ENCODE measurements at places on chromosomes 4 and X.
A peak's percentile ranks its signal among the peaks of the same experiment; 100 is the strongest.

GRCh38 chr4:163920426-163920825 is 425.9 kb downstream of the TMA16 start:
- DNase-seq, result no peak

DNA sequence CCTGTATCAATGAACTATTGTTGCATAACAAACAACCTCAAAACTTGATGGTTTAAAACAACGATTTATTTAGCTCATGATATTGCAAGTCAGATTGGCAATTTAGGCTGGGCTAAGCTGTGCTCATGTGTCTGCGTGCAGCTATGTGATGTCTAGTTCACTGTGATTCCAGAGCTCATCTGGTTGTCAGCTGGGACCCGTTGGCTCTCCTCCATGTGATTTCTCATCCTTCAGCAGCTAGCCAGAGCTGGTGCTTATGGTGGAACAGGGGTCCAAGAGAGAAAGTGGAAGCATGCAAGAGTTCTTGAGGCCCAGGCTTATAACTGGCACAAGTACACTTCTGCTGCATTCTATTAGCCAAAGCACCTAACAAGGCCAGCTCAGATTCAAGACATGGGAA is 28.8 kb upstream of the TRPC3 start:
- no peak for DNase-seq

- no peak for DNase-seq
These were observed 5.9 kb upstream of the F11 start for GRCh38 chr4:186260117-186260503.

- peak; percentile 42 for DNase-seq
These were observed 1577.0 kb upstream of the TENM3 start for GRCh38 chr4:180665994-180666824.

DNA sequence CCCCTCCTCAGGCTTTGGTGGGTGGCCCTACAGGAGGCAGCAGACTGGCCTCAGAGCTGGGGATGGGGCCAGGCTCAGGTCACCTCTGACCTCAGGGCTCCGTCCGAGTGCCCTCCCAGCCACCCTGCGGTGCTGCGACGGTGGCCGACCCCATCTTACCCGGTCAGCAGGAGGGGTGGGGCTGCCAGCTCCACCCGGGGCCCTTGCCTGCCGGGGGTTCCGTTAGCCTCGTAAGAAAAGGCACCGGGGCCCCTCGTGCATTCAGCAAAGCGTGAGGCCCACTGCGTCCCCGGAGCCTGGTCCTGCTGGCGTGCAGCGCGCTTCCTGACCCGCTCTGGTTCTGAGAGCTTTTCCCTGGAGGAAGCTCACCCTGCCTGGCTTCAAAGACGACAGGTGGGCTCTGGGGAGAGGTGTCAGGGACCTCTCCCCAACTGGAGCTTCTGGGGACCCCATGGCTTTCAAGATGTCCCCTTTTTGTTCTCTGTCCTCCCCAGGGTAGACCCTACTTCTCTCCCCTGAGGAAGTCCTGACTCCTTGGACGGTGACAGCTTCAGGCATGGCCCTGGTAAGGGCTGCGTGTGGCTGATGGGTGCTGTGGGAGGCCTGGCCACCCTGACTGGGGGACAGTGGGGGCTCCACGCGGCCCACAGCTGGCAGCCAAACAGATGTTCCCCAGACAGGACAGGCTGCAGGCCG is 15.9 kb downstream of the FGFRL1 start:
- DNase-seq, result no peak

DNA sequence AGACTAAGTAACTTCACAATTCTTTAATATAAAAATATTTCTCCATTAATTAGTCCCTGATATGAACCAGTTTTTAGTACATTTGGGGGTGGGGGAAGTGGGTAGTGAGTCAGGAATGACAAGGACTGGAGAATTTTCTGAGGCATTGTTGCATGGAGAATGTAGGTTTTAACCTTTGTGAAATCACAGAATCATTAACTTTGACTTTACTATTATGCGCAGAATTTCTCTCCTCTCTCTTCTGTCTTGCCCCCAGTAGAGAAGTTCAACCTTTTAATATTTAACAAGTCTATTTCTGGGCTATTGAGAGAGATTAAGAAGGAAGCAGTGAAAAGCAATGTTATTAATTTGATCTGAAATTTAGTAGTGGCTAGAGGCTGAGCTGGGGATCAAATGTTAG is 597.0 kb downstream of the PCDH18 start:
- DNase-seq, result no peak

DNA sequence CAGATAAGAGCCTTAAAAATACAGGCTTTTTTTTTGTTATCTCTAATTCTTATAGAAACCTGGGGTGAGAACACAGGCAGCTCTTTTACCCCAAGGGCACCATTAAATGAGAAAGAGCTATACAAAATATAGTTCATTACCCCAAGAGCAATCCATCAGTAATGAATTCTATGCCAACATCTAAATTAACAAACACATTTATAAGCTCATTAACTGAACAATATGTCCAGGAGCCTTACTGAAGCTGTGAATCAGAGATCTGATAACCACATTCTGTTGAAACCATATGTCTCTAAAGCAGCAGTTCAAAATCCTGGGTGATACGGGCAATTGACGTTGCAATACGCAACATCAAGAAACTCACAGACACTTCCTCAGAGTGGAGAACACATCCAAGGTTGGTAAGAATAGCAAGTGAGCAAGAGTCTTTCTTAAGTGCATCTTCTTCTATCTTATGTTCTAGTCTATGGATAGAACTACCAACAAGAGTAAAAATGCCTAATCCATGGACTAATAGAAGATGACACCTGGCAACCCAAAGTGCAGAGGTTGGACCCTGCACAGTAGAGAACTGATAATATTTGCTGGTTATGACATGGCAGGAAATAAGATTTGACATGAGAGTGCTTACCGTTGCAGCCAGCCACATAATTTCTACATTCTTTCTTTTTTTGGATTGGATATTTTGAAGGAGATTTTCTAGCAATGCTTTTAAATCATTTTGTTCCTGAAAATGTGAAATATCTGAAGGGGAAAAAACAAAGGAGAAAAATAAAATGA is 449.3 kb downstream of the IL15 start:
- DNase-seq, result no peak

GRCh38 chr4:10456260-10456594 is 999 bp downstream of the ZNF518B start:
- DNase-seq, result no peak

DNA sequence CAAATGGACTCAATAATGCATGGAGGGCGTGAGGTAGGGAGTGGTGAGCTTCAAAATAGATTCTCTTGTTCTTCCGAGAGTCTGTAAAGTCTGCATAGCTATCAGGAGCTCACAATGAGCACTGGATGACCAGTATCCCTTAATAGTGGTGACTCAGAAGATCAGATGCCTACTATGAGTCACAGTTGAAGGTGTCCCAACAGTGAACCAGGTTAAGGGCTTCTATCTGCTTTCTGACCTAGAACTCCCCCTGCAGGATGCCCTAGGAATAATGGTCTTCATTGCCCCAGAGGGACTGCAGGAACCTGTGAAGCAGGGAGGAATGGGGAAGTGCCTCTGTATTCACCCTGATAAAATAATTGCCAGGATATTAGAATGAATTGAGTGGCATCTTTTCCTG is 22.1 kb downstream of the DGKK start:
- no peak for DNase-seq

GRCh38 chr4:177770776-177771175 is 328.5 kb upstream of the AGA start:
- no peak for DNase-seq

GRCh38 chr4:8280158-8280875 is 10.8 kb downstream of the HTRA3 start:
- no peak for DNase-seq

GRCh38 chrX:43880425-43880824 is 1.8 kb downstream of the MAOB start:
- no peak for DNase-seq

- DNase-seq, result no peak
These were observed 102.5 kb downstream of the AMMECR1 start for GRCh38 chrX:110215411-110215810.

DNA sequence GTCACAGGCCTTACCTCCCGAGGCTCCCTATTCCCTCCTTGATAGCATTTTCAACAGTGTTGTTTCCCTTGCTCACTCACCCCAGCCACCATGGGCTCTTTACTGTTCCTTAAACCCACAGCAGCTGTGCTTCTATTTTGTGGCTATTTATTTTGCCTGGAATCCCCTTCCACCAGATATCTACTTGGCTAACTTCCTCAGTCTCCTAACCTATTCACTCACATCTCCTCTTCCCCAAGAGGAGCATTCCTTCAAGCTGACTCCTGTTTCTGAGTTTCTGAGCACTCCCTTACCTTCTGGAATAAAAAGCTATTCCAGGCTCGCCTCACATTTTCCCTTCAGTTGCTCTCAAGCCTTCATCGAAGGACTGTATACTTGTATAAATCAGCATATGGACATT is 50.5 kb downstream of the CXCL1 start:
- DNase-seq, result no peak

- DNase-seq, result peak; percentile 72
These were observed 1.9 kb upstream of the HAUS3 start for GRCh38 chr4:2243681-2244380.

GRCh38 chr4:121714548-121714947 is 17.8 kb upstream of the ANXA5 start:
- no peak for DNase-seq

DNA sequence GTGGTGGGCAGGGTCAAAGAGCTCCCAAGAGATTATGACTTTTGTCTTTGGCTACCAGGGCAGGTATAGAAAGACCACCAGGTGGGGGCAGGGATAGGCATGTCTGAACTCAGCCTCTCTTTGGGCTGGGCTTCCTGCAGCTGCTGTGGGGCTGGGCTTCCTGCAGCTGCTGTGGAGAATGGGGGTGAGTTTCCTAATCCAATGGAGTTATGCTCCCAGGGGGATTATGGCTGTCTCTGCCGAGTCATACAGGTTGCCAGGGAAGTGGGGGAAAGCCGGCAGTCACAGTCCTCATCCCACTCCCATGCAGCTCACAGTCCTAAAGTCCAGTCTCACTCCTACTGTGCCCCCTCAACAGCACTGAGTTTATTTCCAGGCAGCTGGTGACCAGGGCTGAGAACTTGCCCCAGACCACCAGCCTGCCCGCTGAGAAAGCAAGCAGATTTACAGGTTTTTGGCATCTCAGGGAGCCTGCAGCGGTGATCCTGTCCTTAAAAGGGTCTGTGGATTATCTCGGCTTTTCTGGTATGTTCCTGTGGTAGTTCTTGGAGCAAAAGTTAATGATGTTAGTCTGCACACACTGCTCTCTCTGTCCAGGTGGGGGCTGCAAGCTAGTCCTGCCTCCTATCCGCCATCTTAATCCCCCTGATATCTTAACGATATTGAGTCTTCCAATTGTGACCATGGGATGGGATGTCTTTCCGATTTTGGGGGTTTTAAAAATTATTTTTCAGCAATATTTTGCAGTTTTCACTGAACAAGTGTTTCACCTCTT is 133.4 kb downstream of the RTL9 start:
- no peak for DNase-seq

DNA sequence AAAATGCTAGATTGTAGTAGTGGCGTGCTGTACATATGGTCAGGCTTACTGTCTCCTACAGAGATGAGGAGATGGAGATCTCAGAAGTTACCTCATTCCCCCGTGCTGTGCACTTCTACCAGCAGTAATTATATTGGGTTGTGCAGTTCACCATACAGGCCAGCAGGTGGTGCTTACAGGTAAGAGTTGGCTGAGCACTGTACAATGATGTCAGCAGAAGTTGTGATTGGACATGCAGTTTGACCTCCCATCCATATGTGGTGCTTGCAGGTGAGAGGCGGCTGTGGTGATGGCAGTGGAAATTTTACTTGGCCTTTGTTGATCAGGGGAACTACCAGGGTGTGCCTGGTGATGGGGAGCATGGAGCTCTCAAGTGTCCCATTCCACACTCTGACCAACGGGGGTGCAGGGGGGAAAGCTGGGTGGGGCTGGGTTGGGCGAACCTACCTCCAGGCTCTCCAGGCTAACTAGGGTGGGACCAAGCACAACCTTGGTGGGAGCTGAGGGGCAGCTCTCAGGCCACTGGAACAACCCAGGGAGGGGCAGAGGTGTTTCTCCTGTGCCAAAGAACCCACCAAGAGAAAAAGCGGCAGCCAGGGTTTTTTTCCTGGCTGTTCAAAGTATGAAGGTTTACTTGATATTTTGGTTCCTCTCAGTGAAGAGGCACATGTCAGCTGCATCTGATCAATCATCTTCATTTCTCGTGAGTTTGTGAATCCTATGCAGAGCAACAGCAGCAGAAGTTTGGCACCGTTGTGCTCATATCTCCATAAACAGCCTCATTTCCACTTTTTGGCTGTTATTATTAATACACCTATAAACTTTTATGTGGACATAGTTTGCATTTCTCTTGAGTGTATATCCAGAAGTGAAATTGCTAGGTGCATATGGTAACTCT is 73.8 kb upstream of the FREM3 start:
- DNase-seq, result peak; percentile 21

- DNase-seq, result no peak
These were observed 497.1 kb upstream of the TENM3 start for GRCh38 chr4:181745933-181746625.

GRCh38 chr4:156322592-156322991 is 368.9 kb upstream of the CTSO start:
- no peak for DNase-seq

GRCh38 chrX:49292400-49293362 is 10.8 kb upstream of the GAGE10 start:
- DNase-seq, result no peak

- DNase-seq, result no peak
These were observed 77.0 kb upstream of the MXD4 start for GRCh38 chr4:2338754-2339457.

GRCh38 chr4:137949746-137950145 is 292.4 kb downstream of the SLC7A11 start:
- no peak for DNase-seq

DNA sequence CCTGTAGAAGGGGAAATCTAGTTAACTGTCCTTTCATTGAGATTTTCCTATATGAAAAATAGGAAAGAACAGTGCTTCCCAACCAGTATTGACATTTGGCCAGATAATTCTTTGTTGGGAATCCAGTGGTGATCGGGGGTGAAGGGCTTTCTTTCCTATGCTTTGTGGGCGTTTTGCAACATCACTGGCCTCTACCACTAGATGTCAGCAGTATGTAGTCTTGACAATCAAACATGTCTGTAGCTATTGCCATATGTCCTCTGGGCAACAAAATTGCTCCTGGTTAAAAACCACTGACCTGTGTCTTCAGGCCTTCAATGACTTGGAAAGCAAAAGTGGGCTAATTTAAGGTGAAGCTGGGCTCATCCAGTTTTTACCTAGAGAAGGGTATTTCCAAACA is 658.5 kb downstream of the DACH2 start:
- peak; percentile 12 for DNase-seq

GRCh38 chr4:170827562-170828274 is 738.0 kb upstream of the AADAT start:
- DNase-seq, result no peak

DNA sequence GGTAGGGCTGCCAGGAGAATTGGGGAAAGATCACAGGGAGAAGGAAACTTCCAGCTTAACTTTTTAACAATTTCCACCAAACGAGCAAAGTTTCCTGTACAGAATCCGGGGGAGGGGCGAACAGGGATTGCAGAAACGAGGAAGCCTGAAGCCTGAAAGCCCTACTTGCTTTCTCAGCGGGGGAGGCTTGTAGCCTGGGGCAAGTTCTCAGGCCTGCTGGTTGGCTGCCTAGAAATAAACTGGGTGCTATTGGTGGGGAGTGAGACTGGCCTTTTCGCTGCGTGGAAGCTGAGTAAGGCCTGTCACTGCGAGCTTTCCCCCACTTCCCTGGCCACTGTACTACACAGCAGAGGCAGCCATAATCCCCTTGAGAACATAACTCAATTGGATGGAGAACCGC is 110.8 kb upstream of the ATP8A1 start:
- no peak for DNase-seq

- DNase-seq, result peak; percentile 23
These were observed 17.1 kb upstream of the C1QTNF7 start for GRCh38 chr4:15410750-15411149.

Data from SK-N-SH (cell line).